ENCODE measurements at places on chromosomes 16 and 17.

GRCh38 chr17:59641799-59642484 is 22.2 kb downstream of the CLTC start:
- no peak for DNase-seq

- no peak for DNase-seq
Measured at GRCh38 chr17:74334393-74335039, 8.5 kb downstream of the KIF19 start.

DNA sequence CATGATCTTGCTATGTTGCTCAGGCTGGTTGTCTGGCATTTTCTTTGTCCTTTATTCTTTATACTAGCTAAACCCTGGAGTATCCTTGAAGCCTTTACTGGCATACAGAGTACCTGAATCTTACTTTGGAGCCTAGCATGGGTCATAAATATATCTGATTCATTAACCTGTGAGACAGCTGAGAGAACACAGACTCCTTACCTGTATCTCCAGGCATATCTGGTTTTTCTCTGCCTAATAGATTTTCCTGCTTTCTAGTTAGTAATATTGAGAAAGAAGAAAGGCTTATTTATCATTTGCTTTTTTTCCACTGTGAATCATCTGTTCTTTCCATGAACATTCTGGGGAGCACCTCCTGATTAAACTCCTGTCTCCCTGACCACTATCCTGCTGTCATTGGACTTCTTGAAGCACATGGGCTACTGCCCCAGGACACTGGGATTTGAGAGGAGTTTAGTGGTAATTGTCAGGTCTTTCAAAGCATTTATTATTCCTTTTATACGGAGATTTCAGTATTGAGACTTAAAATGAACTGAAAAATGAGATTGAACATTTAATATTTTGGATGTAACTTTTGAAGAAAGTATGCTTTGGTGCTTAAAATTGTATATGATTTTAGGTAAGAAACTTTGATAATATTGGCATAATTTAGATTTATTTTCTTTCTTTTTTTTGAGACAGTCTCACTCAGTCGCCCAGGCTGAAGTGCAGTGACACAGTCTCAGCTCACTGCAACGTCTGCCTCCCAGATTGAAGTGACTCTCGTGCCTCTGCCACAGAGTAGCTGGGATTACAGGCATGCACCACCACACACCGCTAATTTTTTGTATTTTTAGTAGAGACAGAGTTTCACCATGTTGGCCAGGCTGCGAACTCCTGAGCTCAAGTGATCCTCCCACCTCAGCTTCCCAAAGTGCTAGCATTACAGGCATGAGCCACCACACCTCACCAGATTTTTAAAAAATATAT is 8.6 kb downstream of the PDP2 start:
- DNase-seq, result no peak

GRCh38 chr17:74605361-74605760 is 13.3 kb upstream of the CD300LD start:
- DNase-seq, result no peak

GRCh38 chr17:59154292-59154720 is 680 bp downstream of the SKA2 start:
- no peak for DNase-seq

- no peak for DNase-seq
Measured at GRCh38 chr17:55931446-55931845, 180.6 kb downstream of the PCTP start.

GRCh38 chr17:35138218-35138617 is 3.9 kb downstream of the NLE1 start:
- DNase-seq, result no peak

- no peak for DNase-seq
Measured at GRCh38 chr17:29659155-29659554, 36.4 kb upstream of the CORO6 start.

DNA sequence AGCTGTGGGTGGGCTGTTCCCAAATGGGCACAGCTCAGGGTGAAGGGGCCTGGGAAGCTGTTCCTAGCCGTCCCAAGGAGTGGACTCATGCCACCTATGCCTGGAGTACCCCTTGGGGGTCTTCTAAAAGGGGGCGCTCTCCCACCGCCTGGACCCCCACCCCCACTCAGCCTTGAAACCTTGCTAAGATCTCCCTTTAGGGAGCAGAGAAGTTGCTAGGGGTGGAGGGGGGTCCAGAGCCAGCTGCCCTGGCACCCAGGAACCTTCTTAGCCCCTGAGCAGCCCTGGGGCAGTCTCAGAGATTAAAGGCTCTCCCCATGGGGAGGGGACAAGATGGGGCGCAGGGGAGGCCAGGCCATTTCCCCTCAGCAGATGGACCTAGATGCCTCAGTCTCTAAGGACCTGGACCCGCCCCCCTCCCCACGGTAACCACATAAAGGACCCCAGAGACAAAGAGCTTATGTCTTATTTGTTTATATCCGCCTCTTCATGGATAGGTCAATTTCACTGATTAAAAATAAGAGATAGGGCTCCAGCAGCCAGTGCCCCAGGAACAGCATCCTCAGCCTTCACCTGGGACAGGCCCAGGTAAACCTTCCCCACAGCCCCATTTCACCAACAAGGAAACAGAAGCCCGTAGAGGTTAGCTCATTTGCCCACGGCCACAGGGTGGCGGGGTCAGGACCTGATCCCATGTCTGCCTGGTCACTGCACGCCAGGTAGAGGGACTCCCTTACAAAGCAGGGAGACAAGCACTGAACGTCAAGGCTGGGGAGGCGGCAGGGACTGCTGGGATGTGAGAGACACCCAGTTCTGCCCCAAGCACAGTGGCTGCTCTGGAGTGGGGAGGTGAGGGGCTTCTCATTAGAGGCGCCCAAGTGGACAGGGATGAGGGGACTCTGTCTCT is 3.4 kb downstream of the MTSS2 start:
- DNase-seq, result no peak

GRCh38 chr16:69330286-69331109 is at the start of gene PDF:
PDF (minus strand) TSS chr16:69330588; CDS start chr16:69330570, 18 bp downstream.
- peak; percentile 84 for DNase-seq

GRCh38 chr17:1179818-1180742 is at the start of gene ABR:
ABR (minus strand) TSS chr17:1179981; CDS start chr17:1179727, 254 bp downstream.
- DNase-seq, result no peak

- DNase-seq, result no peak
Measured at GRCh38 chr17:42188749-42189650, 3.7 kb upstream of the HCRT start.

DNA sequence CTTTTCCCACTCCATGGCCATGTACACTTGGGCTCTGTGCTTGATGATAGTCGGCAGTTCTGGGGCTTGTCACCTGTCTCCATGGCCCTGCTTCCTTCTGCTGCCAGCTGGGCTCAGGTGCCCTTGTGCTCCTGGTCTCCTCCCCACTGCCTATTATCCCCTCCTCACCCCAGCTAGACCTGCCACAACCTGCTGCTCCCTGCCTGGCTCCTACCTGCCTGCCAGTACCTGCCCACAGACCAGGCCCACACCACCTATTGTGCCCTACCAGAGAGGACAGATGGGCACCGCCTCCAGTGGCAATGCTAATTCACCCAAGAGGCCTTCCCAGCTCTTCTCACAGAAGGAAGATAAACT is 538 bp upstream of the RAPGEFL1 start:
- DNase-seq, result no peak

- DNase-seq, result no peak
Measured at GRCh38 chr17:39335704-39336223, 65.7 kb downstream of the FBXL20 start.

- DNase-seq, result no peak
Measured at GRCh38 chr16:1941162-1942046, 1.6 kb downstream of the MSRB1 start.

- no peak for DNase-seq
Measured at GRCh38 chr17:35683591-35683990, 47.8 kb upstream of the RASL10B start.

Data from H1 (cell line).